ENCODE measurements at places on chromosomes 16 and 17. TPM values are rescaled to one million over a fixed set of nuclear protein-coding genes. Genes with fewer than 3 reads are reported as not detected.
A peak's percentile ranks its signal among the peaks of the same experiment; 100 is the strongest.

Gene NAE1
- 145 TPM for total RNA-seq

GRCh38 chr17:78717431-78717980 lies 64.6 kb downstream of the CYTH1 start:
- no peaks in the 10 kb centered on the region for H3K27me3 ChIP-seq
- peak; percentile 55 for DNase-seq
- H3K27ac ChIP-seq = no peak overlapping the region
- H3K4me3 ChIP-seq = no peak overlapping the region
- no peaks in the 10 kb centered on the region for H3K36me3 ChIP-seq

- H3K4me1 ChIP-seq = peaks cover 7% of the 10 kb centered on the region
- no peak for DNase-seq
- no peak overlapping the region for H3K4me3 ChIP-seq
- H3K27me3 ChIP-seq = no peaks in the 10 kb centered on the region
Measured at GRCh38 chr17:50314456-50315011, 31.4 kb upstream of the XYLT2 start.

- DNase-seq = no peak
- H3K27me3 ChIP-seq = no peaks in the 10 kb centered on the region
- no peak overlapping the region for H3K4me3 ChIP-seq
- H3K27ac ChIP-seq = no peak overlapping the region
- no peaks in the 10 kb centered on the region for H3K4me1 ChIP-seq
- H3K36me3 ChIP-seq = no peaks in the 10 kb centered on the region
Measured at GRCh38 chr17:47757386-47757785, 24.4 kb downstream of the TBX21 start.

DNA sequence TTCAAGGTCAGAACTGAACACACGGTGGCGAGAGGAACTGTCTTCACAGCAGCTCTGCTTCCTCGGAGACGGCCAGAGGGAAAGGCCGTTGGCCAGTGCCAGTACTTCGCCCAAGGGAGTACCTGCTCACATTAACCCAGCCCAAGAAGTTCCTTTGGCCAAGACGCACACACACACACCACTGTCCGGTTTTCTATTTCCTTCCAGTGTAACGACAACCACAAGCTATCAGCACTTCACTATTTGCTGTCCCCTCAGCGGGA lies 744 bp upstream of the GGNBP2 start:
- no peak for DNase-seq
- no peaks in the 10 kb centered on the region for H3K27me3 ChIP-seq
- H3K36me3 ChIP-seq = no peaks in the 10 kb centered on the region
- H3K27ac ChIP-seq = peak overlapping the region; percentile 72
- peak overlapping the region; percentile 73 for H3K4me3 ChIP-seq

DNA sequence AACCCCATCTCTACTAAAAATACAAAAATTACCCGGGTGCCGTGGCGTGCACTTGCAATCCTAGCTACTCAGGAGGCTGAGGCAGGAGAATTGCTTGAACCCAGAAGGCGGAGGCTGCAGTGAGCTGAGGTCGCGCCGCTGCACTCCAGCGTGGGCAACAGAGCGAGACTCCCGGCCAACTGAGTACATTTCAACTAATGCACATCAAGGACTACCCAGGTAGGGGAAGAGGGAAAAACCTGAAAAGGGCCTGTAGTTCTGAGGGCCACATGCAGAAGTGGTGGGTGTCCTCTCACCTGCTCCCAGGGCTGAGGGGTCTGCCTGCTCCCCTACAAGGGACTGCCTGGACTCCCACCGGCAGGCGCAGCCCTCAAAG lies 584 bp upstream of the SLC16A5 start:
- H3K27ac ChIP-seq = peak overlapping the region; percentile 71
- no peak for DNase-seq
- peaks cover 3% of the 10 kb centered on the region for H3K4me1 ChIP-seq
- peak overlapping the region; percentile 73 for H3K4me3 ChIP-seq

- peak; percentile 89 for DNase-seq
- peaks cover 38% of the 10 kb centered on the region for H3K27me3 ChIP-seq
- H3K36me3 ChIP-seq = no peaks in the 10 kb centered on the region
- no peak overlapping the region for H3K27ac ChIP-seq
- H3K4me3 ChIP-seq = peak overlapping the region; percentile 69
- peaks cover 4% of the 10 kb centered on the region for H3K4me1 ChIP-seq
Measured at GRCh38 chr17:38559051-38559879, 46.5 kb downstream of the SRCIN1 start.

- H3K36me3 ChIP-seq = no peaks in the 10 kb centered on the region
- H3K4me3 ChIP-seq = no peak overlapping the region
- DNase-seq = no peak
- H3K4me1 ChIP-seq = peaks cover 5% of the 10 kb centered on the region
- H3K27ac ChIP-seq = no peak overlapping the region
Measured at GRCh38 chr16:52558448-52558847, 11.5 kb upstream of the TOX3 start.

GRCh38 chr16:24541233-24541933 lies 2.0 kb downstream of the RBBP6 start:
- no peak overlapping the region for H3K27ac ChIP-seq
- H3K4me1 ChIP-seq = no peaks in the 10 kb centered on the region
- no peaks in the 10 kb centered on the region for H3K27me3 ChIP-seq
- H3K4me3 ChIP-seq = peak overlapping the region; percentile 95
- no peak for DNase-seq

Gene GGNBP2
- total RNA-seq = 35.8 TPM

DNA sequence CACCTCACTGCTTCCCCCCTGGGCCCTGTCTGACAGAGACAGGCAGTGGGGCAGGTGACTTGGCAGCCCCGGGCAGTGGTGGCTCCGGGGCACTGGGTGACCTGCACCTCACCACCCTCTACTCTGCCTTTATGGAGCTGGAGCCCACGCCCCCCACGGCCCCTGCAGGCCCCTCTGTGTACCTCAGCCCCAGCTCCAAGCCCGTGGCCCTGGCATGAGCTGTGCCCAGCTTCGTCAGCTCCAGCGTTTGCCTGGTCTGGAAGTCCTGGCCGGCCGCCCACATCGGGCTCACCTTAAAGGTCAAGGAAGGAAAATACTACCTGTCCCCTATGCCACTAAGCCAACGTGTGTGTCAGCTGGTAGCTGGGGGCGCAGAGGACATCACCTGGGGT lies 15.2 kb downstream of the UNC119 start:
- DNase-seq = no peak
- no peaks in the 10 kb centered on the region for H3K4me1 ChIP-seq
- H3K4me3 ChIP-seq = no peak overlapping the region
- no peaks in the 10 kb centered on the region for H3K27me3 ChIP-seq
- H3K27ac ChIP-seq = no peak overlapping the region

Gene HERPUD1
- 34.7 TPM for total RNA-seq

GRCh38 chr16:10577305-10578202 lies 2.8 kb downstream of the EMP2 start:
- no peak overlapping the region for H3K4me3 ChIP-seq
- H3K27me3 ChIP-seq = no peaks in the 10 kb centered on the region
- peaks cover 32% of the 10 kb centered on the region for H3K4me1 ChIP-seq
- DNase-seq = no peak
